HAP-1 (cell line): ENCODE measurements at places on chromosomes 3 and 15.

- no peak for DNase-seq
Observed at GRCh38 chr15:78676424-78677110, 35.6 kb upstream of the CHRNB4 start.

GRCh38 chr3:13693441-13693840 lies 144.5 kb downstream of the FBLN2 start:
- no peak for DNase-seq

- no peak for DNase-seq
Observed at GRCh38 chr3:59334585-59334984, 284.8 kb upstream of the CFAP20DC start.

- DNase-seq, result no peak
Observed at GRCh38 chr3:195180490-195181112, 90.4 kb downstream of the XXYLT1 start.

- DNase-seq, result no peak
Observed at GRCh38 chr15:98296653-98297052, 336.1 kb downstream of the ARRDC4 start.

- no peak for DNase-seq
Observed at GRCh38 chr15:48596841-48597240, 48.7 kb downstream of the FBN1 start.

DNA sequence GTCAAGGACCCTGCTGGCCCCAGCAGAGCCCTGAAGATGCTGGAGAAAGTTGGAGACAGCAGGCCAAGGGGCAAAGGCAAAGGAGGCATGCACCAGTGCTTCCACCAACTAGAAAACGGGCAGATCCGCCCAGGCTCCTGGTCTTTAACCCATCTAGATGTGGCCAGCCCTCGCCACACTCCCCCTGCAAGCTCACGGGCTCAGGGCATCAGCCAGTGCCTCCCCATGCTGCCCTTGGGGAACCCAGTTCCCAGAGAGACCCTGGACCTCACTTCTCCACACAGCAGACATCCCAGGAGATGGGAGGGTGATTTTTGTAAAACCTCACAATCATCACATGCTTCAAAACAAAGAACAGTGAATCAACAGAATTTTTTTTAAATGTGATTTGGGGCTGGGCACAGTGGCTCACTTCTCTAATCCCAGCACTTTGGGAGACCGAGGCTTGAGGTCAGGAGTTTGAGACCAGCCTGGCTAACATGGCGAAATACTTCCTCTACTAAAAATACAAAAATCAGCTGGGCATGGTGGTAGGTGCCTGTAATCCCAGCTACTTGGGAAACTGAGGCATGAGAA lies 24.5 kb downstream of the CYFIP1 start:
- no peak for DNase-seq

DNA sequence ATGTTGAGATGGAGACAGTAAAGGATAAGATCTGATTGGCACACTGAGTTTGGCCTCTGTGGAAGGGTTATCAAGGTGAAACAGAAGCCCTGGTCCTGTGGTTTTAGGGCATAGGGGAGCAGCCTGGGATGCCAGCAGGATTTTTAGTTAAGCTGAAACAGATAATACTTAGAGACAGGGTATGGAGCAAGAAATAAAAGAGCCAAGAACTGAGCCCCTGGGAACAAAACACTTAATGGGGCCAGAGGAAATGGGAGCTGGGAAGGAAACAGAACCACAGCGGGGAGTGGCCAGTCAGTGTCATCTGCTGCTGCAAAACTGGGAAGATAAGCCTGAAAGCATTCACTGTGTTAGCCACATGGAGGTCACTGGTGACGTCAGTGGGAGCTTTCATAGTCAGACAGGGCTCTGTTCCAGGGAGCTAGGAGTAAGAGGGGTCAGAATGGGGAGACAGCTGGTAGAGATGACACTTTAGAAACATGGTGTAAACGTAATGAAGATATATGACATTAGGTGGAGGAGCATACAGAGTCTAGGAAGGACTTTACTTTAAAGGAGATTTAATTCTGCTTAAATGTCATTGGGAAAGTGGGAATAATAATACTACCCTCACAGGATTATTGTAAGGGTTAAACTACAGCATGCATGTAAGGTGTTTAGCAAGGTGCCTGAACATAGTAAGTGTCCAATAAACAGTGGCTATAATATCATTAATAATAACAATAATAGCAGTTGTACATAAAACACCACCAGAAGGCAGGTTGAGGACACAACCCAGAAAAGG lies 172.7 kb upstream of the CTNNB1 start:
- DNase-seq, result no peak
